HuH-7 (cell line): ENCODE measurements at places on chromosomes 5 and 9.

- DNase-seq, result no peak
Observed at GRCh38 chr5:52846182-52846842, 58.6 kb downstream of the ITGA1 start.

- DNase-seq, result no peak
Observed at GRCh38 chr5:162429142-162429541, 361.6 kb downstream of the GABRG2 start.

DNA sequence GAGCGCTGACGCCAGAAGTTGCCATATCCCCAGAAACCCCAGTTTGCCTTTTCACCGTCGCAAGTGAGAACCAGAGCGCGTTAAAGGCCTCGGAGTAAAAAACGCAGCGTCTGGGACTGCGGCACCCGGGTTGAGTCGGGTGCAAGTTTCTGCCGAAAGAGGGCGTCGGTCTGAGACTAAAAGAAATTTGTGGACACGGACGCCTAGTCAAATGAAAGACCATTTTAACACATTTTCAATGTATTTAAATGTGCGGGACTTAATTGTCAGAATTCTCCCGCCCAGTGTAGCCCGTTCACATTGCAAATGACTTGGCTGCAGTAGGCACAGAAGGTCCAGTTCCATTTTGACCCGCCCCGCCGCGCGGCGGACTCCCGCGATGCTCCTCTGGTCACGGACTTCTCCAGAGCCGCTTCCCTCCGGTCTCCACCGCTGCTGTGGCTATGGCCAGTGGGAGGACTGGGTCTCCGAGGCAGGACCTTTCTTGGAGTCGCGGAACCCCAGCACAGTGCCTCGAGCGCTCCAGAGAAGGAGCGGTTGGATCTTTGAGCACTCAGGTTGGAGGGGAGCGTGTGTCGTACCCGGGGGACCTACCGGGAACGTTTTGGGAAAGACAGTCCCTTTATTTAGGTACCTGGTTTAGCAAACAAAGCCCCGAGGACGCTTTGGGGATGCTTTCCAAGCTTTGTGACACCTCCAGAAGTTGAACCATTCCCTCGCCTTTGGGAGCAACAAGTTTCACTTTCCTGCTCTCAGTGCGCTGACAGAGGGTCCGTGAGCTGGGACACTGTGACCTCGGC is 1.2 kb upstream of the NPR3 start:
- DNase-seq, result peak; percentile 80

GRCh38 chr5:142400415-142400814 is 75.6 kb upstream of the SPRY4 start:
- no peak for DNase-seq

DNA sequence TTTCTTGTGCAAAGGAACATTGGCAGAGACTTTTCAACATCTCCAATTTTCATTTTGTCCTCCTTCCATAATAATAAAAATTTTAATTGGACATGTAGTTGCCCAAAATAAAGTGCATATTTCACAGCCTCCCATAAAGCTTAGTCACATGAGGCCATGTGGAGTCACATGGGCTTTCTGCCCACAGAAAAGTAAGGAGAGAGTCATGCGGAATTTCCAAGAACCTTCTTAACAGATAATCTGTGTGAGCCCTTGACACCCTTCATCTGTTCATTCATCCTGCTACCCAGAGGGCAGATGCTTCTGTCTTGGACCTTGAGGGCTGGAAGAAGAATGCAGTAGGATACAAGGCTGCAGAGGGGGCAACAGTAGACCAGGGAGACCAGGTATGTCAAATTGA is 60.7 kb downstream of the APTX start:
- DNase-seq, result no peak

- no peak for DNase-seq
Observed at GRCh38 chr5:172528440-172528839, 74.1 kb upstream of the SH3PXD2B start.

GRCh38 chr5:166382031-166382430 is 1909.4 kb upstream of the WWC1 start:
- peak; percentile 34 for DNase-seq

- DNase-seq, result no peak
Observed at GRCh38 chr5:57989378-57989777, 470.5 kb downstream of the PLK2 start.

DNA sequence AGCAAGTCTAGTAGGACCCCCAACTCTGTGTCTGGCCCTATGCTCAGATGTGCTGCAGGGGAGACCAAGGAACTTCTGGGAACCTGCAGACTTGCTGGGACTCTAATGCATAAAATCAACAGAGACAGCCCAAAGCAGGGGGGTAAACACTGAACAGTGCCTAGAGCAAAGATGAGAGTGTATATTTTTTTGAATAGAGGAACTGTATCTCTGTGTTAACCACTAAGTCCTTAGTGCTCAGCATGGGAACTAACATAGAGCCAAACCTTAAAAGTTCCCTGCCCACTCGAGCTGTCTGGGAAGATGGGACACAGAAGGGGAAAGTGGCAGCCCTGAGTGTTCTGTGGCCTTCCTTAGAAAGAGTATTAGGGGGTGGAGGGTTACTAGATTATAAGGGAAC is 51.9 kb downstream of the C5orf15 start:
- DNase-seq, result no peak

DNA sequence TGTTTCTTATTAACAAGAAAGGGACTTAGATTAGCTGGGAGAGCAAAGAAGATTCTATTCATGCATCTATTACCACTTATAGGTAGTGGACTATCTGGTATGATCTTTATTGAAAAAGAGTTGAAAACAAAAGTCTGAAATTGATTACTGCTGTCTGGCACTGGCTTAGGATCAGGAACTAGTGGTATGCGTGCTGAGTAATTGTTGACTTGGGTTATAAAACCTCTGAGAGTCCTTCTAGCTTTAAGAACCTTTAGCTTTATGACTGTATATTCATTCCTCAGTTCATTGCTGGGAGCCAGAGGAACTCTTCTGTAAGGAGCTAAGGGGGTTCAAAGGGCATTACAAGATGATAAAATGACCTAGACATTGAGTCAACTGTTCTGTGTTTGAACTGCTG is 7.6 kb downstream of the SLC1A1 start:
- DNase-seq, result no peak

DNA sequence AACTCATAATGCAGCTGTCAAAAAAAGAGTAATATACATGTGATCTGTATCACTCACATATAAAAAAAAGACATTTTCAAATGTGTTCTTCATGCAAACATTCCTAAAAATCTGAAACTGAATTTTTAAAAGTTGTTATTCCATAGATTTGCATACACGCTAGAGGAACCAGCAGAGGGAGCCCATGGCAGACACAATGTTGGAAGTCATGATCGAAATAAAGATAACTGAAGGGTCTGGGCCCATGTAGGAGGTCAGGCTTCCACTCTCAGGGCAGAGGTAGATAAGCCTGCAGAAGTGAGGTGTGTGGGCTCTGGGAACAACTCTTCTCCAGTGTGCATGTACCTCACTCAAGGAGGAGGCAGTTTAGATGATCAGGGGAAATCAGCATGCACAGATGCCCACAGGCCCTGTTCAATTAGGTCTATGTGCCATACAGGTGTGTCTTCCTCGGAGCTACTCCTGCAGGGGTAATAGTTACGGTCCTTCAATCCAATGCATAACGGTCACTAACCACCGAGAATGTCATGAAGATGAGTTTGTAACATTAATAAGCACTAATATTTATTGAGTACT is 208.6 kb downstream of the EPB41L4A start:
- peak; percentile 10 for DNase-seq

- no peak for DNase-seq
Observed at GRCh38 chr9:126024581-126025230, 277.5 kb downstream of the PBX3 start.
